ENCODE measurements at places on chromosomes 6 and 20.

GRCh38 chr6:34366639-34366921 lies 25.9 kb downstream of the NUDT3 start:
- DNase-seq: no peak

DNA sequence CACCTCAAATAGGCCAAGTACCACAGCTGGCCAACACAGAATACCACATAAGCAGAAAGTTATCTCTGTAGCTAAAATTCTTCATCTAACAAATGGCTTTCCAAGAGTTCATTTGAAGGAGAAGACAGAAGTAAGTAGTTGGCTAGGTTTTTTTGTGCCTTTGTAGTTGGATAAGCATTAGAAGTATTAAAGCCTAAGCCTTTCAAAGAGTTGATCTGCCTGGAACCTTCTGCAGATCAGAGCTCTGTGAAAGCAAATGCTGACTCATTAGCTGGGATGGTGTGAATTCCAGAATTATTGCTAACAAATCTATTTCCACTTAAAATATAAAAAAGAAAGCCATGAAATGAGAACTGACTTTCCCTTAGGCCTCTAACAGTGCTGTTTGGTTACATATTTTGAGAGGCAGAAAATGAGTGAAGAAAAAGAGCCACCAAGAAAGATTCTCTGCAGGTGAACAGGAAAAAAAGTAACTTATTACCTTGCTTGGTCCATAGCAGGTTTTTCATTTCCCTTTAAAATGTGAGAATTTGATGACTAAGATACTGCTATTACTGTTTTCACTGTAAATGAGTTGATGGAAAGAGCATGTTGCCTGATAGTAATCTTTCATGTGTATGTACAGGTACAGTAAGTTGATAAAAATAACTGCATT lies 763.2 kb upstream of the FLRT3 start:
- DNase-seq: no peak

- peak; percentile 8 for DNase-seq
Observed at GRCh38 chr20:21053002-21053762, 53.0 kb downstream of the LINC00237 start.

DNA sequence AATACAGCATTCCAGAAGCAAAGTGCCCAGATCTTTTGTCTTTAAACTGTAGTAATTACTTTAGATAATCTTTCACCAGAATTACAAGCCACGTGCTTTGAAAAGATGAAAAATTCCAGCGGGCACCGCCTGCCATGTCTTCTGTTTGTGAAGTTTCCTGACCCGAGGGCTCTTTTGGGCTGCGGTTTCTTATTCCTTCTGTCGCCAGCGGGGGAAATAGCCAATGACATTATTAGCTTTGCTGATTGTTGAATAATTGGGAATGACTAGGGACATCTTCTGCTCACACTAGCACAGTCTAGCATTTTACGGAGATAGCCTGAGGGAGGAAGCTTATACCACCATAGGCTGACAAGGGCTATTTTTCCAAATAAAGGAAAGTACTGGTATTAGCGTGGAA lies 124.7 kb downstream of the SAMD5 start:
- DNase-seq: no peak

- DNase-seq: no peak
Observed at GRCh38 chr20:48339190-48339985, 488.4 kb downstream of the PREX1 start.

- no peak for DNase-seq
Observed at GRCh38 chr20:4502756-4503155, 219.0 kb upstream of the PRND start.

DNA sequence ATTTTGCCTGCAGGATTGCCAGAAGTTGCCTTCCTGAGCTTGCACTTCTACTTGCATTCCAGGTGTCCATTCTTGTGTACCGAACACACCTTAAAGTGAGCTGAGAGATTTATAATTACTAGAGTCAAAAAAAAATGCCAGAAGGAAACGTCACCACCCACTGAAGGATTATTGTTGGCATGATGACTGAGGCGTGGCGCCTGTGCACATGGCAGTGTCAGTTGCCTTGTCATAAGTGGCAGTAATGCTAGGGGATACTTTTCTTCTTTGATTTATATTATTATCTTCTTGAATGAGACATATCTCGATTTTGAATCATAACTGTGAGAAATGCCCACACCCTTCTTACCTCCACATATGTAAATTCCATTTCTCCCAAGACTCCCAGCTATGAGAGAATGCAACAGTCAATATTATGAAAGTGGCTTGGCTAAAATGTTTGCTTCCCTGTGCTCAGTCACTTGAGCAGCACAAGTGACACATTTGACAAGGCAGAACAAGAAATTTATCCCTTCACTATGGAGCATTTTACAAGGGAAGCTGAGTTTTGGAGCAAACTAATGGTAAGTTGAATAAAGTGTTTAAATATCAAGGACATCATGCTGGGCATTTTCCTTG lies 149.5 kb upstream of the SASH1 start:
- DNase-seq: no peak

- peak; percentile 81 for DNase-seq
Observed at GRCh38 chr20:32484958-32485769, 100.0 kb downstream of the NOL4L start.

DNA sequence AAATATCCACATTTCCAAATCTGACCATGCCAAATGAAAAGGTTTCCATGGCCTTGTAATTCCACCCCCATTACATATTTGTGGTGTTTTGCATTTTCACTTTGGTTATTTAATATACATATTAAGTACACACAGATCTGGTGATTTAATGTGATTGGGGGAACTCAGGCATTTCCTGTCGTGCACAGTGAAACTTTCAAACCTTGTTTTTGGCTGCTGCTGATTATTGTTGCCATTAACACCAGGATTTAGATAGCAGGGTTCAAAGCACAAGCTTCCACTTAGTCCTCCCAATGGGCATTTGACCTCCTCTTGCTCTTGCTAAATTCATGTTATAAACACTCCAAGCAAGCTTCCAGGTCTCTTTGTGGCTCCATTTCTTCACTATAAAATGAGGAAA lies 166.5 kb downstream of the SOBP start:
- DNase-seq: no peak

DNA sequence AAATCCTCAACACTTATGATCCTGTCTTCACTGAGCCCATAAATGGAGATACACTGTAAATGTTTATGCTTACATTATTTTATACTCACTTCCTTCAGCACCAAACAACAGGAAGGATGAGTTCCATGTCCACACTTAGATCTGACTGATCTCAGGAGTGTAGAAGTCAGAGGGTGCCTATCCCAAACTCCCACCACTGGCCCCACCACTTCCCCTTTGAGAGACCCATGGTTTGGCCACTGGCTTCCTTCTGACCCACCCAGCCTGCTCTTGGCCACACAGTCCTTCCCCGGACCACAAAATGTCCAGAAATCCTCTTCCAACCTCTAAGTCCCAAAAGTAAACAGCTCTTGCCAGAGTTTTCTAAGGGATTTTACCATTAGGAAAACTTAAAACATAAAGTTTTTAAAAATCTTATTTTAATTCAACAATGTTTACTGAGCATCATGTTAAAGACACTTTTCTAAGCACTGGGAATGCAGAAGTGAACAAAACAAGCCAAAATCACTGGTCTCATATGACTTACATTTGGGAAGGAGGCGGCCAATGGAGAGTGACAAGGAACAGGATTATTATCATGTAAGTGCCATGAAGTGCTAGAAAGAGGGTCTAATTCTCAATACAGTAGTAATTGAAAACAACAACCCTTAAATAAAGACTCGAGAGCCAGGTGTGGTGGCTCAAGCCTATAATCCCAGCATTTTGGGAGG lies 103.8 kb downstream of the NRSN1 start:
- DNase-seq: no peak

GRCh38 chr20:4794846-4795245 lies 73.1 kb downstream of the PRND start:
- no peak for DNase-seq

DNA sequence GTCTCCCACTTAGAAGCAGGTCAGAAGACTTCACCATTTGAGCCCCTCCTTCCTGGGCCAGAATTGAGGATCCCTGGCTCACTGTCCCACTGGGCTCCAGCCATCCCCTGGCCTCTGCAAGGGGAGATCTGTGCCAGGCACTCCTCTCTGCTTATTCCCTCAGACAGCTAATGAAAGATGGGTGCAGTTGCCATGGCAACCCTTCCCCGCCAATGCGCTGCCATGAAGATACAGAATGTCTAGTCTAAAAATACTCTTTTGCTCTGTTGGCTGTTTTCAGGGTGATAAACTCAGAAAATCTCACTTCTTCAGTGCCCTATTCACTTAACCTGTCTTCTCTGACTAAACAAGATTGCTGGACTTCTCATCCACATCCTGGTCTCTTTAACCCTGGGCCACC lies 13.6 kb upstream of the TTLL2 start:
- peak; percentile 4 for DNase-seq

- no peak for DNase-seq
Observed at GRCh38 chr20:1871807-1872458, 23.3 kb upstream of the SIRPA start.

DNA sequence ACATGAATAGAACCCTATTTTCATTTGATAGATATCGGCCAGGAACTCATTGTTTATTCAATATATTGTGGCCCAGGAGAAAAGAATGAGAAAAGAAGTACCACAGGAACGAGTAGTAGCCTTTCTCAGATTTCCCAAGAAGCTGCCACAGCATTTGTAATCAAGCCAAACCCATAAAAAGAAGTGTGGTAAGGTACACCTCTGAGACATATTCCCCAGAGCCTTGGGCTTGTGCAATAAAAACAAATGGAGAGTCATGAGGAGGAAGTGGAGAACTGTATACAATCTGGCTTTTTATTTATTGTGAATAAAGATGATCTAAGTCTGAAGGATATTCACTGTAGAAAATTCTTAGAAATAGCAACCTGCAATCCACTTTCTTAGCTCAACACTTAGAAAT lies 36.7 kb downstream of the KIF6 start:
- DNase-seq: no peak

DNA sequence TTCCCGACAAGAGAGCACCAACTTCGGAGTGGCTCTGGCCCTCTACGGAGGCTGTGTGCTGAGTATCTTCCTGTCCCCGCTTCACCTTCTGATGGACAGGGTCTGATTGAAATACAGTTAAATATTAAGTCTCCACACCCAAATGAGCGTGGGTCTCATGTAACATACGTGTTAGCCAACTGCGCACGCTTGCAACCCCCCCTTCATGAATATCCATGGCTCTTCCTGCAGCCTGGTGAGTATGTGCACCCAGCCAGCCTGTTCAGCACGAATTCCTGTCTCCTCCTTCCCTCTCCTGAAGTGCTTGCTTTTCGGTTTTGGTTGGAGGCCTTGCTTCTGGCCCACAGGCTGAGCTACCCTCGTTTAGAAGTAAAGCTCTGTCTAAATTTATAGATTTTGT lies 102.9 kb upstream of the FRMD1 start:
- no peak for DNase-seq

DNA sequence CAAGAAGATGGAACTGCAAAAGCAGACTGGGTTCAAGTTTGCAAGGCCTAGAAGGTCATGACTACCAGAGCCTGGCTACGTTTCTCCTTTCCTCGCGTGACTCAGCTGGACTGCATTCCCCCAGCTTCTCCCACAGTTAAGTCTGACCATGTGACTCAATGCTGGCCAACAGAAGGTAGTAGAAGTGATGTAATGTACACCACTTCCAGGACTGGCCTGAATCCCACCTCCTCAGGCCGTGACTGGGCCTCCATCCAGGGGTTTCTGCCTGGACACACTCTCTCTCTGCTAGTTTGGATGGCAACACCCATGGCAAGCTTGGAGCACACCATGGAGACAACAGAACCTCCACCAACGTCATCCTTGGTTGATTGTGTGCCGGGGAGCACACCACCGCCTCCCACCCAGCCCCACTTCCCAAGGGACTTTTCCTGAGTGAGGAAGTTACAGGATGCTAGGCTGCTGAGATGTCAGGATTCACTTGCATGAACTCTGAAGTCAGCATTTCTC lies 112.0 kb upstream of the CDYL start:
- DNase-seq: no peak

- DNase-seq: no peak
Observed at GRCh38 chr6:44825273-44825672, 437.8 kb downstream of the CDC5L start.

- no peak for DNase-seq
Observed at GRCh38 chr20:37853823-37854375, 49.0 kb upstream of the VSTM2L start.

- DNase-seq: no peak
Observed at GRCh38 chr6:153047386-153047785, 44.9 kb upstream of the MTRF1L start.

GRCh38 chr6:148704400-148705246 lies 42.2 kb upstream of the UST start:
- no peak for DNase-seq

GRCh38 chr6:39209911-39210310 lies 19.4 kb downstream of the KCNK5 start:
- no peak for DNase-seq

GRCh38 chr20:63089051-63089907 lies 82.5 kb upstream of the BHLHE23 start:
- DNase-seq: no peak

DNA sequence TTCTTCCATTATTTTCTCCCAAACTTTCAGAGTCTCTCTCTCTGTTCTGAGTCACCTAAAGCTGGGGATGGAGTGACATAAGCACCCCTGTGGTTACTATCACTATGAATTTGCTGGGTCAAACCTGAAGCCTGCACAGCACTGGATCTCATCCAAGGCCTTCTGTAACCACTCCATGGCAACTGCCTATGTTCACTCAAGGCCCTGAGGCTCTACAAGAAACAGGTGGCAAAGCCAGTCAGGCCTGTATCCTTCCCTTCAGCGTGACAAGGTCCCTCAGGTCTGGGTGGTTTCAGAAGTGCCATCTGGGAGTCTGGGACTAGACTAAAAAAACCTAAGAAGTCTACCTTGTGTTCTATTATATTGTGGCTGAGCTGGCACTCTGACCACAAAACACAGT lies 1278.8 kb upstream of the EYS start:
- DNase-seq: no peak

DNA sequence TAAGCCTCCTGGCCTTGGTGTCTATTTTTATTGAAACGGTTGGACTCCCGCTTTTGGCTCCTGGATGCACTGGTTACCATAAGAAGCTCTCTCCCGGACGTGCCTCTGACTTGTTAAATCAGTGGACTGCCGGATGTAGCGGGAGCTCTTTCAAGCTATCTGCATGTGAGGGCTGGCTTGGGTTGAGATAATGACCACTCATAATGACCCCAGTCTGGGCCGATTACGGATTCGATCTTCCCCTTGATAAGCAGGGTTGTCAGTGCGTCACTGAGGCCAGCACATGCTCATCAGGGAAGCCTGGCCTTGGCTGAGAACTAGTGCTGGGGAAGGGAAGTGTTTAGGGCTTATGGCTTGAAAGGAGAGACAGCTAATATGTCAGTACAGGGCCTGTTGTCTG lies 528.1 kb downstream of the CDH26 start:
- no peak for DNase-seq

GRCh38 chr6:135224037-135224647 lies 43.0 kb downstream of the MYB start:
- no peak for DNase-seq

DNA sequence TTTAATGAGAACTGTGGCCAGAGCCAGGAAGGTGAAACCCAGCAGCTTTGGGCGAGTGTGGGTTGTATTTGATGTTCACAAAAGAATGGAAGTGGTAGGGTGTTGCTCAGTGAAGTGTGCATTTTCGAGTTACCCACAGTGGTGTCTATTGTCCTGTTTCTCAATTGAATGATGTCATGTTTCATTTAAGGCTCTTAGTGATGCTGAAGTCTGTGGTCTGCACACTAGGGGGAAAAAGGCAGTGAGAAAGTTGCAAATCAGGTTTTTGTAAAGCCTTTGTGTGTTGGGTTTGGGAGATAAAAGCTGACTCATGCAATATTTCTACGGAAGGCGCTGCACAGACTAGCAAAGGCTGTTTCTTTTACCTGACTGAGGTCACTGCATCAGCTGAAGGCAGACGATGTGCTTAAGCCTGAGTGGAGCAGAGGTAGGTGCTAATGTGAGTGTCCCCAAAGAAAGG lies 121.1 kb downstream of the PLEKHG1 start:
- peak; percentile 37 for DNase-seq

Data from neural crest cell (in vitro differentiated cells).